ENCODE measurements at places on chromosomes 3 and 15.

- no peak for DNase-seq
These were observed 103.6 kb upstream of the TBL1XR1 start for GRCh38 chr3:177300842-177301241.

GRCh38 chr15:79635897-79636561, 203.9 kb downstream of the MINAR1 start:
- peak; percentile 43 for DNase-seq

- no peak for DNase-seq
These were observed 14.0 kb upstream of the CFAP161 start for GRCh38 chr15:81120069-81120468.

- DNase-seq: no peak
These were observed 2.1 kb downstream of the PODXL2 start for GRCh38 chr3:127630811-127631714.

GRCh38 chr3:135213822-135214221, 418.8 kb downstream of the EPHB1 start:
- DNase-seq: no peak

- no peak for DNase-seq
These were observed 53.7 kb downstream of the NKIRAS1 start for GRCh38 chr3:23863060-23863459.

GRCh38 chr3:129688271-129688895, 81.9 kb upstream of the PLXND1 start:
- peak; percentile 58 for DNase-seq

DNA sequence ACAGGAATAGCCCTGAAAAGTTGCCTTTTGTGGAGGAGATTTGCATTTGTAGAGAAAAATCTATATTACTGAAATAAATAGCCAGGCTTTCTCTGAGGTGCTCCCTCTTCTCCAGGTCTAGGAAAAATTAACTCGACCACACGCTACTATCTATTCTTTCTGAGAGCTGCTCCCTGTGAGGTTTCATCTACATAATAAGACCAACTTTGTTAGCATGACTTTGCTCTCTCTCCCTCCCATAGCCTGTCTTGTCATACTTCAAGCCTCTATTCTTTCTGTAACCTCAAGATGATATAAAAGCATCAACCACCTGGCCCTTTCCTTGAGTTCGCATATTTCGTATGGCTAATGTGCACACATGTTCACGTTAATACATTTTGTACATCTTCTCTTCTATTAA, 75.8 kb upstream of the STRIT1 start:
- DNase-seq: no peak

DNA sequence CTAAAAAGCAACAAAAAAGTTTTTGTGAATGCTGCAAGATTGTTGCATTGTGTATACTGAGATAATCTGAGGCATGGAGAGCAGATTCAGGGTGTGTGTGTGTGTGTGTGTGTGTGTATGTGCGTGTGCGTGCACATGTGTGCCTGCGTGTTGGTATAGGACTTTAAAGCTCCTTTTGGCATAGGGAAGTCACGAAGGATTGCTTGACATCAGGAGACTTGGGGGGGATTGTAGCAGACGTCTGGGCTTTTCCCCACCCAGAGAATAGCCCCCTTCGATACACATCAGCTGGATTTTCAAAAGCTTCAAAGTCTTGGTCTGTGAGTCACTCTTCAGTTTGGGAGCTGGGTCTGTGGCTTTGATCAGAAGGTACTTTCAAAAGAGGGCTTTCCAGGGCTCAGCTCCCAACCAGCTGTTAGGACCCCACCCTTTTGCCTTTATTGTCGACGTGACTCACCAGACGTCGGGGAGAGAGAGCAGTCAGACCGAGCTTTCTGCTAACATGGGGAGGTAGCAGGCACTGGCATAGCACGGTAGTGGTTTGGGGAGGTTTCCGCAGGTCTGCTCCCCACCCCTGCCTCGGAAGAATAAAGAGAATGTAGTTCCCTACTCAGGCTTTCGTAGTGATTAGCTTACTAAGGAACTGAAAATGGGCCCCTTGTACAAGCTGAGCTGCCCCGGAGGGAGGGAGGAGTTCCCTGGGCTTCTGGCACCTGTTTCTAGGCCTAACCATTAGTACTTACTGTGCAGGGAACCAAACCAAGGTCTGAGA, 4.7 kb downstream of the BHLHE40 start:
- peak; percentile 75 for DNase-seq

All from A549 (cell line).